ENCODE measurements at places on chromosomes 2 and 18.

DNA sequence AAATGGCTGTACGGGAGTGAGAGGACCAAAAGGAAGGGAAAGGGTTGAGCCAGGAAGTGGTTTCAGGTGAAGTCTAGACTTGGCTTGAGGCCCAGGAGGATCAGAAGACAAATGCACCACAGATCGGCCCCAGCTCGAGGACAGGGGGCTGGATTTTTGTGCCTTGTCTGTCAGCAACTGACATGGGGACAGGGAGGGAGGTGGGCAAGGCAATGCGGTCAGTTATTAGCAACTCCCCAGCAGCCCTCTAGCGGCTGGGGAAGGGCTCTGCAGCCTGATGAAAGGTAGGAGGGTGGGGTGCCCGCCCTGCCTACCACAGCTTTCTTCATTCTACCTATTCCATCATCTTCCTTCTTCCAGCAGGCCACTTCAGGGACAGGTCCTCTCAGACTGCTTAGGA, 50.0 kb downstream of the CPO start:
- peak; percentile 56 for DNase-seq

DNA sequence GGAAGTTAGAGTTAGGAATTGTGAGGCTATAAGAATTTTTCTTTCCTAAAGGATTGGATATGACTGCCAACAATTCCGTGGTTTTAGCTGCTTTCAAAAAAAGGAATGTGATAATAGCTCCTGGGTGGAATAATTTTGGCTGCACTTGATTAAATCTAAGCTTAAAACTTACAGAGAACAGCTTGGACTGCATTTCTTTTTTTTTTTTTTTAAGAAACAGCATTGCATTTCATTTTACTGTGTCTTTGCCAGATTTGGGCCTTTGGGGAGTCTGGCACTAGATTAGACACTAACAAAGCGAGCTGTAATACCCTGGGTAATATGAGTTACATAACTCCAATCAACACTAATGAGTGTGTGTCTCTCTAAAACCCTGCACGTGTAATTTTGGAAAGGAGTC, 37.8 kb upstream of the ZNF397 start:
- DNase-seq, result no peak

DNA sequence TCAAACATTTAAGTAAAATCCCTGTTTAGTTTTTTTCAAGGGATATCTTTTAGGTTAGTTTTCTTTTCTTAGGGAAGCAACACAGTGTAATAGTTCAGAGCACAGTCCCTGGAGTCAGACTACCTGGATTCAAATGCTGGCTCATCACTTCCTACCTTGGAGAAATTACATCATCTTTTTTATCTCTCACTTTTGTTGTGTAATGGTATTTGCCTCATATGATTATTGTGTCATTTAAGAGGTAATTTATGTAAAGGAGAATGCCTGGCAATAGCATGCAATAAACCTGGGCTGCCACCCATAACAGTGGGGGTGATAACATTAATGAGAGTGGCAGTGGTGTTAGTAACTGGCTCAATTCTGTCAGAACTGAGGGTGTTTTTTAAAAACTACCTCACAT, 26.3 kb downstream of the ERLEC1 start:
- DNase-seq, result no peak

DNA sequence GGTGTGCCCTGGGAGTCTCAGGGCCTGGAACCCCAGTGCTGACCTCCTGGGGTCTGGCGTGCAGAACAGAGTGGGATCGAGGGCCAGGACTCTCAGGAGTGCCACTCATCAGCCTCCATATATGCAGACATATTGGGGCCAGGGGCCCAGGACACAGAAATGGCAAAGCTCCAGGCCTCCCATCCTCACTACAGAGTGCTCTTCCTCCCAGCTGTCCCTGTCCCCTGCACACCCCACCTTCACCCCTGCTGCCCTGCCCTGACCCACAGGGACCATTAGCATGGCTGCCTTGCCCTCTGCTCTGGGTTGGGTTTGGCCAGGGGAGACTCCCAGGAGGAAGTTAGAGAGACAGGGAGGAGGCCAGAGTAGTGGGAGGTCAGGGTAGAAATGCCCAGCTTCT, 2.8 kb downstream of the TEX51 start:
- DNase-seq, result no peak
